ENCODE measurements at places on chromosomes 7 and 10. TPM values are rescaled to one million over a fixed set of nuclear protein-coding genes. Genes with fewer than 3 reads are reported as not detected.

WNT8B gene
- total RNA-seq: not detected

CYP51A1 gene
- total RNA-seq: 175 TPM

KCP gene
- total RNA-seq: 1.3 TPM

PTPRZ1 gene
- 3.6 TPM for total RNA-seq

SAMD9 gene
- total RNA-seq: 21.2 TPM

GRCh38 chr7:86776136-86776535, 132.4 kb downstream of the GRM3 start:
- DNase-seq: no peak

DNA sequence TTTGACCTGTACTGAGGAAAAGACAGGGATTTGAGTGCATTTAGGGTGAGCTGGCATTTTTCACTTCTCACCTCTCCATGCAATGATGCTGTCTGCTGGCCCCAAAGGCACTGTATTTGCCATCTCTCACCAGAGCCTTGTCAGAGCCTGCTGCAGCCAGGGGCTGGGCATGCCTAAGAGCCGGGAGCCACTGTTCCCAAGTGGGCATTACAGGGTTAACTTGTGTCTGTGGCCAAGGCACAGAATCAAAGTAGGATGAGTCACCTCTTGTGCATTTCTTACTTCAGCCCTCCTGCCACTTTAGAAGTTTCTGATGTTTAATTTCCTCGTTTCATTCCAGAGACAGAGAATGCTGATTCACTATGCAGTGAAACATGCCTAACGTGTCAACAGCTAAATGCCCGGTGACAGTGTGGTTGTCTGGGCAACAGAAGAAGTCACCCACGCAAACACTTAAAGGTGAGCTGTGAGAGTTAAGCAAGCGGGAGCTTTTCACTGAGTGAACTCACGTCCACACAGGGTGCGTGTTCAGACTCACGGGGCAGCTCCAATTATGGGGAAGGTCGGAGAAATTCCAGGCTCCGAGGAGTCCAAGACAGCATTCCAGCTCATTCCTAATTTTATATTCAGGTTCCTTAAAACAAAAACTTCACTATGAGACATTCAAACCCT, 57.1 kb upstream of the IGFBP3 start:
- no peak for DNase-seq

- no peak for DNase-seq
Measured at GRCh38 chr7:83190659-83191389, 28.1 kb upstream of the PCLO start.

DNA sequence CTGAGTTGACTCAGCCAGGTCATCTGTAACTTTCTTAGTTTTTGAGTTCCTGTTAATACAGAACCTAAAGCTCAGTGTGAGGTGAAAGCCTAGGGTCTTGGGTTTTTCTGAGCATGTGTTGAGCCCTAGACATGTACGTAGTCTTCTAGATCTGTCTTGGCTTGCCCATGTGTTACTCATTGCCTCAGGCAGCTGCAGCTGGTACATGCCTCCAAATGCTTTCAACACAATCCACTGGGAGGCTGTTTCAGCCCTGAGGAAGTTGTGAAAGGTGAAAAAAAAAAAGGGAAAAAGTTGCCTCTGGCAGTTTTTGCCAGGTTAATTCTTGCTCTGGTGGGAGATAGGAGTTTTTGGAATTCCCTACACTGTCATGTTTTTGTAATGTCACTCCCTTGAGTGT, 134.6 kb downstream of the RNF216 start:
- DNase-seq: no peak

GRCh38 chr10:71582506-71583475, 136.8 kb downstream of the C10orf105 start:
- no peak for DNase-seq

GRCh38 chr7:112022128-112022527, 184.1 kb downstream of the DOCK4 start:
- DNase-seq: no peak

DNA sequence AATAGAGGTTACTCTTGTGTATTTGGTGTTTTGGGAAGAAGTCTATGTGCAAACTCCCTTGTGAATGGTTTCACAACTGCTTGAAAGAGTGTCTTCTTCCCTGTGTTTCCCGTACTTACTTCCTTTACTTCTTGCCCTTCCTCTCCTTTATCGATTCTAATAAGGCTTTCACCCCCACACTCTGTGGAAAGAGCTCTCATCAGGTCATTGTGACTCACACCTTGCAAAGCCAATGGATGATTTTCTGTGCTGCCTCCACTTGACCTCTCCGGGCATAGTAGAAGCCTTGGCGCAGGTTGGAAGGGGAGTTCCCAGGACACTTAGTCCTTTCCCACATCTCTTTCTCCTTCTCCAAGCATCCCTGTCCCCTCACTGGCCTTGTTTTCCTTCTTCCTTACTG, 6.2 kb upstream of the TSPAN15 start:
- DNase-seq: no peak
